ENCODE measurements at places on chromosomes 5 and 9.

GRCh38 chr9:85430659-85431338, 311.0 kb downstream of the AGTPBP1 start:
- DNase-seq, result no peak

GRCh38 chr5:73751254-73751914, 125.4 kb downstream of the ARHGEF28 start:
- DNase-seq, result no peak

DNA sequence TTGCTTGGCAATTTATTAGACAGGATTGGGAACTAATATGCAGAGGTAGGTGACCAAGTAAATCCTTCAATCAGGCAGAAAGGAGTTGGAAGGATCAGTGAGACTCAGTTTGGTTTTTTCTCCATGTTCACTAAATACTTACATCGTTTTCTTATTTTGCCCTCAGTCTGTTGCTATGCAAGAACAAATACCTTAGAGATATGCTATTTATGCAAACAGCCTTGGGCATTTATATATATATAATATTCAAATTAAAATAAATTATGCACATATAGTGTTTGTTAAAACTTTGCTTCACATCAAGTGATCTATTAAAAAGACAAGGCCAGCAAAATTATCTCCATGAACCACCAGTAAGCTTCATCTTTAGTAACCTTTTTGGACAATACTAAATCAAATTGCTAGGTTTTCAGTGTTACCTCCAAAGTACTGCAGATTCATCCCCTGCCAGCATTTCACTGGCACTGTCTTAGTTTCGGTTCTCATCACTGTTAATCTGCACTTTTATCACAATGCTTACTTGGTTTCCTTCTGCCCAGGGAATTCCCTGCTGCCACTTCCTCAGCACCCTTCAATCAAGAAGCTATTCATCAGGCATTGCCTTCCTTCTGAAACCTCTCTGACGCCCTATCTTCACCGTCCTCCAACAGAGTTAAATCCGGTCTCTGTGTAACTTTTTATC, 26.0 kb upstream of the LIFR start:
- no peak for DNase-seq

DNA sequence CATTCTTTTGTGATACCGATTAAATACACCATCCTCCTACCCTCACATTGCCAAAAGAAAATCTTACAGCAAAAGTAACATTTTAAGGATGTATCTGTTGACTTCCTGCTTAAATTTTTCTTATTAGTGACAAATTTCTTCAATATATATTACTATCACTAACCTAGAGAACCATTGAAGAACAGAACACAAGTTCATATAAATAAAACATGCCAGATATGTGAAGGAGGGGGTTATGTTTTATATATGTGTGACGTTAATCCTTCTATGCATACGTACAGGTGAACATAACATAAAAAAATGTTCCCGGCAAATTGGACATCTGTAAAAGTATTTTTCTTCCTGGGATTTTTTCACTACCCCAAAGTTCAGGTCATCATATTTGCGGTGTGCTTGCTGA, at the start of gene OR13F1:
Gene OR13F1, plus strand, starts transcription at position 301 of the 400 bp plus-strand sequence. Its CDS starts 0 bp downstream, at position 301.
- DNase-seq, result no peak

DNA sequence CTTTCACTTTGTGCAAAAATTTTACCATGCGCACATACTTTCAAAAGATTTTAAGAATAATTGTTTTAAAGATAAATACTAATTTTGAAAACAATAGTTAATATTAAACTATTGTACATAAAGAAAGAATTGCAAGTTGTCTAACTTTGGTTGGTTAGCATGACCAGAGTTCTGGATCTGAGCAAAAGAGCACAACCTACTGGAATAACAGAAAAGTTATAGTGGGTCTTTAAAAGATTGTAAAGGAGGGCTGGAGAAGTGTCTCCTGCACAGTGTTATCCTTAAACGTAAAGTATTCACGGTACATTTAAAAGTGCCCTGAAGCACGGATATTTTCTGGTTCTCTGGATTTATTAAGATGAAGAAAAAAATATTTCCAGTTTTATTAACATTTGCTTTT, 70.6 kb downstream of the GLIS3 start:
- DNase-seq, result no peak

GRCh38 chr9:85534340-85534739, 207.4 kb downstream of the AGTPBP1 start:
- DNase-seq, result no peak

GRCh38 chr9:137276473-137277328, 825 bp upstream of the TOR4A start:
- no peak for DNase-seq

DNA sequence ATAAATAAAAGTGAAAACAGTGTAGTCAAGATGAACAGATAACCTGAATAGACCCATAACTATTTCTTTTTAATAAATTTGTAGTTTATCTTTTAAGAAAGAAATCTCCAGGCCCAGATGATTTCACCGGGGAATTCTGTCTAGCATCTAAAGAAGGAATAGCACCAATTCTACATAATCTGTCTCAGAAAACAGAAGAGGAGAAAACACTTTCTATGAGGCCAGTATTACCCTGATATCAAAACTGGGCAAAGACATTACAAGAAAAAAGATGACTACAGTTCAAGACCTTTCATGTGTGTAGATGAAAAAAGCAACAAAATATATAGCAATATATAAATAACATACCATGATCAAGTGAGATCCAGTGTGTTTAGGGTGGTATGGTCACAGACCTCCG, 31.4 kb downstream of the TTC23L start:
- DNase-seq, result no peak

DNA sequence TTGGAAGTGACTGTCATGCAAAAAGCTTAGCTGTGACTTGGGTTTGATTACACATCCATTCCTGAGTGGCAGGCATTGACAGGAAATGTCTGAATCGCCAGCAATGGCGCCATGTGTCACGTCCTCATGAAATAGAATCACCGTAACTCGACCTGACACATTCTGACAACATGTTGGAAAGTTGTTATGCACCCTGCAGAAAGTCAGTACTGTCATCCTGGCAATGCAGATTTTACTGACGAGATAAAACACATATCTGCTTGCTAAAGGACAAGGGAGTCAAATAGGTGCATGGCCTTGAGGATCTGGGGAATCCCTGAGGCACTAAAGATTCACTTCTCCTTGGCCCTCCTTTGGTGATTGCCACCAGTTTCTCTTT, 344.2 kb downstream of the SPATA31D1 start:
- DNase-seq, result no peak

GRCh38 chr9:36815023-36815422, 219.0 kb downstream of the PAX5 start:
- DNase-seq, result no peak

DNA sequence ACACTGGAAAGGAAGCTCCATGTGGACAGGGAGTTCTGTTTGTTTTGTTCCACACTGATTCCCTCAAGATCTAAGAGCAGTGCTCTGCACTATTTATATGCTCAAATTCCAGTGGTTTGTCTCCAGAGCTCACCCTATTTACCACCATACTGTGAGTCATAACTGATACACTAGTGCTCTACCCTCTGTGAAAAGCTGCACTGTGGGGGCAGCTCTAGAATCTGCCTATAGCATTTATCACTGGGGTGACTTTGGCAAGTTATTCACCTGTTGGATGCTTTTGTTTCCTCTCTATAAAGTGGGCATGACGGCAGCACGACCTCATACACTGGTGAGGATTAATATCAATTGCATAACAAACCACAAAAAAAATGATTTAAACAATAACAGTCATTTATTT, 307.8 kb downstream of the NR2F1-AS1 start:
- no peak for DNase-seq

- no peak for DNase-seq
Measured at GRCh38 chr5:139385061-139386049, 2.3 kb upstream of the SLC23A1 start.

- no peak for DNase-seq
Measured at GRCh38 chr9:127521919-127522304, 70.6 kb downstream of the LRSAM1 start.

GRCh38 chr5:40217553-40217952, 462.2 kb upstream of the PTGER4 start:
- DNase-seq, result no peak

DNA sequence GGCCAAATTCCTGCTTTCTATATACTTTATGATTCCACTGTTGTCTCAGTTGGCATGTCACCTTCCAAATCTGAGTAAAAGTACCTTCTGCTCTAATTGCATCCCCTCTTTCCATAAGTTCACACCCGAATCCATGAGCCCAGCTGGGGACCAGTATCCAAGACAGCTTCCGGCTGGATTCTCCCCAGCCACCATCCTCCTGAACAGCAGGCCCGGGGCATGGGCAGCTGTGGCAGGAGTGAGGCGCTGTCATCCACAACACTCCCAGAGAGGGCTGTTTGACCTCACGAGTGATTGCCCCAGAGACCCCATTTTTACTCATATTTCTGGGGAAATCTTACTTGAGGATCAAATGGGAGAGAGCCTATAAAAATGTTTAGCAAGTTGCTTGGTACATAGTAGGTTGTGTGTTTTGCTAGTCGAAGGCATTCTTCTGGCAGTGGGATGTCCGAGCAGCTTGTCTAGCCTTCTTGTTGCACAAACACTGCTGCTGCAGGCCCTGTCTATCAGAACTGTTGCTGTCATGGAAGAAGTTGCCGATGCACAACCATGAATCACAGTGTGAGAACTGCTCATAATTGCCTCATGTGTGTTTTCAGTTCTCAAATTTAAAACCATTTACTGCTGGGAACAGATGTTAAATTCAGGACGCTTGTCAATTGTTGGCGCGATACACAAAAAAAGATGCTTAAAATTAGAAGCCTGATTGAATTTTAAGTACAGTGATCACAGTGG, 93.8 kb downstream of the HSPA4 start:
- no peak for DNase-seq

GRCh38 chr5:34913072-34913471, 2.2 kb downstream of the RAD1 start:
- no peak for DNase-seq

DNA sequence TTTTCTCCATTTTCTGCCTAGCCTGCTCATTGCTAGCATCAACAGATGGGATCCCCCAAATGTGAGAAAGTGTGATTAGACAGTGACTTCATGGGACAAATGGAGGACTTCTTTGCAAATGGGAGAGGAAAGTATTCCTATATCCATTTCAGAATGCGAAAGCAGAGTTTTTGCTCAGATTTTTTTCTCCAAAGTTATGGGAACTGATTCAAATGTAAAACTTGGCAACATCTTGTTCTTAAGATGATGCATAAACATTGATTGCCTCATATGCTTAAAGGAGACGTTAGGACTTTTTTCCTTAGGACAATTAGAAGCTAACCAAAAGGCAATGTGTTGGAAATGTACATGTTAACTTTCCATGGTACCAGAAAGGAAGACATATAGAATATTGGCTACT, 704.3 kb upstream of the ZNF608 start:
- DNase-seq, result no peak

DNA sequence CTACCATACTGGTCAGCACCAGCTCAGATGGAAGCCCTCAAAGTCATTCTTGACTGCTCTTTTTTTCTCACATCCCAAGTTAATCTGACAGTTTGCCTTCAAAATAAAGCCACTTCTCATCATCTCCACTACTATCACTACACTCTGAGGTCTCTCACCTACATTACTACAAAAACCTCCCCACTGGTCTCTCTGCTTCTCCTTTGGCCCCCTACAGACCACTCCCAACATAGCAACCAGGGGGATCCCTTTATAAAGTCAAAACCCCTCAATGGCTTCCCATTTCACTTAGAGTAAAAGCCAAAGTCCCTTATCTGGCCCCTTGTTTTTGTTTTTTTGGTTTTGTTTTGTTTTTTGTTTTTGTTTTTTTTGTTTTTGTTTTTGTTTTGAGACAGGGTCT, 4.6 kb downstream of the ARAP3 start:
- no peak for DNase-seq

GRCh38 chr9:137050570-137050969, 3.3 kb downstream of the ENTPD2 start:
- DNase-seq, result no peak

DNA sequence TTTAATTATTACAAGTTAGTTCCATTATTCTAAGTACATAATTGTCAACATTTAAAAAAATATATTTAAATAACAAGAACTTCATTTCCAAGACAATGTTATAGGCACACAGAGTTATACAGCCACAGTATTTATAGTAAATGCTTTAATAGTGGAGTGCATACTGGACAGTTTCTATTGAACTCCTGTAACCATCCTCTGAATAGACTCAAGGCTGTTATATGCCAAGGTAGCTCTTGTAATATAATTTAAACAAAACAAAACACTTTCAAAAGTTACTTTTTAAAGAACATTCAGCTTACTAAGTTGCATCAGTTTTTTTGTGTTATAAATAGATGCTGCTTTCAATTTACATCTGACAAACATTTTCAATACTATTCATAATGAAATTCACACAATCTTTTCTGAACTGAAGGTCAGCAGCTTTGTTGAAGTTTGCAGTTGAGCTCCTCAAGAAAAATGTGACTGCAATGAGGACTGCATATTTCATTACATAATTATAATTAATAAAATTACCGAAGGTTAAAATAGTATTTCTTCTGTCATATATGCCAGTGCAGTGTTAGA, 549.9 kb upstream of the CYLC2 start:
- no peak for DNase-seq
